ENCODE measurements at places on chromosomes 12 and 14.
A peak's percentile ranks its signal among the peaks of the same experiment; 100 is the strongest.

DNA sequence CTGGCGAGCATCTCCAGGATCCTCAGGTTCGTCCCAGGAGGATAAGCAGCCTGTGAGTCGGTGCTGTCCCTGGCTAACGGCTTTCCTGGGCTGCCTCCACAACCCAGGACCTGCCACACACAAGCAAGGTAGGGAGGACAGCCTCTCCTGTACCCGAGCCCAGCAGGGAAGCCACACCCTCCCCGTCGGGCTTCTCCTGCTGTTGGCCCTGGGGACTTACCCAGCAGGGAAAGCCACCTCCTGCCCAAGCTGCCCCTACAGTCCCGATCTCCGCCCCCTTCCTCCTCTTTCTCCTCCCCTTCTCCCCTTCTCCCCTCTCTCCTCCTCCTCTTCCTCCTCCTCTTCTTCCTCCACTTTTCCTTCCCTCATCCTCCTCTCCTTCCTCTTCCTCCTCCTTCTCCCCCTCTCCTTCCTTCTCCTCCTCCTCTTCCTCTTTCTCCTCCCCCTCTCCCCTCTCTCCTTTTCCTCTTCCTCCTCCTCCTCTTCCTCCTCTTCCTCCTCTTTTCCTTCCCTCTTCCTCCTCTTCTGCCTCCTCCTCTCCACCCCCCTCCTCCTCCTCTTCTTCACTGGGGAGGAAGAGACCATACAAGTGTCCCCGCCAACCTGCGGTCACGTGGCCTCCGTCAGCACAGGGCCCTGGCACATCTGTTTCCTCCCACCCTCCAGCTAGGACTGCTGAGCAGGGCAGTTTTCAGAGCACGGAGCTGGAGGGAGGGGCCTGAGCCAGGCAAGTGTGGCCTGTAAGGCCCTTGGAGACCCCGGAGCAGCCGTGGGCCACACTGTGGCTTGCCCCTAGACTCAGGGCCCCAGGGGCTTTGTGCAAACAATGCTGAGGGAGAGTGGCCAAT, 17.3 kb upstream of the RFLNA start:
- DNase-seq = no peak

DNA sequence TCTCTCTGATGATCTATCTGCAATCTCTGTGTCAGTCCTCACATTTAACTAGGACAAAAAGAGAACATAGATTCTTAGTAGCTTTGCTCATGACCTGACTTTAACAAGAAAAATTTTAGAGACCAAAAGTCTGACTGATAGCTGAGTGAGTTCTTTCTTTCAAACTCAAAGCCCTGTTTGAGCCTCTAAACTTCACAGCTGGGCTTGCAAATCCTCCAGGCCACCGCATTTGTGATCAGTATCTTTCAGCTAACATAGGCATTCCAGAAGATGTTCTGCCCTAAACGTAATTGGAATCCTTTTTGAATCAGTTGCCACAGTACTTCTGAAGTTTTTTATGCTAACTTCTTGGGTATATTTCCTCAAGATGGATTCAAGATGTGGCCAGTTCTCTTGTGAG, 459.0 kb downstream of the DPF3 start:
- no peak for DNase-seq

- peak; percentile 11 for DNase-seq
Observed at GRCh38 chr12:43675048-43675904, 83.3 kb downstream of the PUS7L start.

DNA sequence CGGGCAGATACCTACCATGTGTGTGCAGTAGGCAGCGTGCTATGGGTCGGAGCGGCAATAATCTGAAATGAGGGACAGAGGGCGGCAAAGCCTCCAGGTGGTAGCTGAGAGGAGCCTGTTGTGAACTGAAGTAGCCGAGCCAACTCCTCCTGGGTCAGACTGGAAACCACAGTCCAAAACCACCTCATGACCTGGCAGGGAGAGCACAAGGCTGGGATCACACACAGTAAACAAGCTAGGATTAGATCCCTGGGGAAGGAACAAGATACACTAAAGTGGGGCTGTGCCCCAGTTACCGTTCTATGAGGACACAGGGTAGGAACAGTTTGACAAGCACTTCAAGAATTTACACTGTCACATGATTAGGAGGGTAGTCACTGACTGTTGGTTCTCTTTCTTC, 49.0 kb downstream of the AREL1 start:
- no peak for DNase-seq

DNA sequence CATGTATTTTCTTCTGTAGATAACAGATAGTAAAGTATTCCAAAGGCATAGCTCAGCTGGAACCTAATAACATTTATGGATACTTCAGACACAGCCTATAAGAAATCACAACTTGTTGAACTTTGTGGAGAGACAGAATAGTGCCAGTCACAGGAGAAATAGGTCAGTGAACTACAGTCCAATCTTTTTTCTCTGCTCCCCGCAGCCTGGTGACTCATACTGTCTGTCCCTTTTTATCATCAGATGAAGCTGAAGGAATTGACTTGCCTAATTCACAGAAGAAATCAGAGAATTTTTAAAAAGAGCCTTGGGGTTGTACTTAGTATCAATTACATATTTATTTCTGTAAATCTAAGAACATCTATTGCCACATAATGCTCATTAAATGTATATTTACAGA, 222.3 kb downstream of the ALG10 start:
- DNase-seq = no peak

DNA sequence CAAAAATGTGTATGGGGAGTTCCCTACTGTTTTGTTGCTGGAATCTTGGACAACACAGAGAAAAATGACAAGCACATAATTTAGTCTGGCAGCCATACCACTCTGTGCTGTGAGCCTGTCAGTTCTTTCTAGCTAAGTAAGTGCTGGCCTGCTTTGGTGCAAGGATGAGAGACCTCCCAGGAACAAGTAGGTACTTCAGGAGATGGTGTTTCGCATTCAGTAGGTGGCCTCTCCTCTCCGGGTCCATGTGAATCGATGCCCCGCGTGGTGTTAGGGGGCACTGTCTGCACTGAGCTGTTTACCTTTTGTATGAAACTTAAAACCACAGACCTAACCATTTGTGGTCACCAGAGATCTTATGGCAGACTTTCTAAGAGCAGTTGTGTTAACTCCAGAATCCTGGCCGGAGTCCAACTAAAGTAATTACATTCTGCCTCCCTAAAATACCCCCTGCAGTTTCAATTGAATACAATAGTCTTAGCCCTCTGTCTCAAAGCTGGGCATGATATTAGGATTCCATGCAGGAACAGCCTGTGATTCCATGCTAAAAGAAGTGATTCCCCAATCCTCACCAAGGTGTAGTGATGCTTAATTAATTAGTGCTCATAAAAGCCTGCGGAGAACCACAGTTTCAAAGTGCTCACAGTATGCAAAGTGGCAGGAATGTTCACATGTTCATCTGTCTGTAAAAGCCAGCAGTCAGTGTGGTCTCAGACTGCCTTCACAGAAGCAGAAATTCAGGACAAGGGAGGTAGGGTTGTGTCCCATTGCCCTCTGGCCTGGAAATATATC, 64.2 kb downstream of the LLPH start:
- no peak for DNase-seq

GRCh38 chr14:85856430-85856829, 326.5 kb downstream of the FLRT2 start:
- DNase-seq = no peak

DNA sequence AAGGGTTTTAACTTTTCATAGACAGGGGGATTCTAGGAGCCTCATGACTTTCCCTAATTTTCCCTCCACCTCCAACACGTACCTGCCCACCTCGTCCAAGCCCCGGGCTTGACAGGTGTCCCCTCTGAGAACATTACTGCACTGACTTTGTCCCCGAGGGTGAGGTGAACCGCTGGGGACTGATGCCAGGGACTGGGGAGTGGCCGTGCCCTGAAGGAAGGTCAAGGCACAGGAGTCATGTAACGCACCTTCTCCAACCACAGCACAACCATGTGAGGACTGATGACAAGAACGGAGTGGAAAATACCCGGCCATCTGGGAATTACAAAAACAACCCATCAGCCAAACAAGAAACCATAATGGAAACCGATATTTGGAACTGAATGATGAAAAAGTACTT, 214.7 kb upstream of the C14orf180 start:
- DNase-seq = no peak

DNA sequence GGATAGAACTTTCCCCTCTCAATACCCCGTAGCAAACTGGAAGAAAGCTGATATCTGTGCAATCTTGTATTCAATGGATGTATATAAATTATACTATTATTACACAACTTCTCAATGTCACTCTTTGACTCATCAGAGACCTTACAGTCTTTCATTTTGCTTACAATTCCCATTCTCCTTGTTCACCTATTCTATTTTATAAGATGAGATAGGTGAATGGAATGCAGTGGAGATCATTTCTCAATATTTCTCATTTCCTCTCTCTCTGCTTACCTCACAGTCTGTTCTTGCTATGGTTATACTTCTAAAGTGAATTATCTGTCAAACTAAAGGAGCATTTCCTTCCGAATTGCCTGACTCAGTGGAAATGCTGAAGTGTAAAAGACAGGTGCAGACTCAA, 14.9 kb downstream of the FOXA1 start:
- DNase-seq = peak; percentile 7

DNA sequence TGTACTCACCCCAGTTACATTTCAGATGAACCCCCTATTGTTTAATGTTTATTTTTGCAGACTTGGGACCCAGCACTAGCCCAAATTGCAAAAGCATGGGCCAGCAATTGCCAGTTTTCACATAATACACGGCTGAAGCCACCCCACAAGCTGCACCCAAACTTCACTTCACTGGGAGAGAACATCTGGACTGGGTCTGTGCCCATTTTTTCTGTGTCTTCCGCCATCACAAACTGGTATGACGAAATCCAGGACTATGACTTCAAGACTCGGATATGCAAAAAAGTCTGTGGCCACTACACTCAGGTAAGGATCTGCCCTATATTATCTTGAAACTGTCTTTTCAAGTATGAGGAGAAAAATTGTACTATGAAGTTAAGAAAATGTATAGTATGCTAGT, 1.2 kb downstream of the GLIPR1 start:
- no peak for DNase-seq

GRCh38 chr12:69873429-69873828, 48.4 kb downstream of the MYRFL start:
- no peak for DNase-seq

- no peak for DNase-seq
Observed at GRCh38 chr12:13437541-13437940, 241.0 kb downstream of the EMP1 start.

DNA sequence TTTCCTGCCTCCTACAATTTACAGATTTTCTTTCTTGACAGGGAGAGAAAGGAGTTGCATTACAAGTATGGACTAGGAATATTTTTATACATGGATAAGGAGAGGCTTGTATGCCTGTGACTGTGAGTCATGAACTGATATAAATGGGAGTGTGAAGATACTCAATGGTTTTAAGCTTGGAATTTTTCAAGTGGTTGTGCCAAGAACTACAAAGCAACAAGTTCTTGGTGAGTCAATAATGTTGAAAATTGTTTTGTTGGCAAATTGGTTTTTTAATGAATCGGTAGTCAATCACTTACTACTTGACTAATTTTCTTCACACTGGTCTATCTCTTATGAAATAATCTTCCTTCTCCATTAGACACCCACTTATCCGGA, 58.9 kb upstream of the HMGA2 start:
- DNase-seq = peak; percentile 88

GRCh38 chr14:90536092-90536491, 139.3 kb downstream of the CALM1 start:
- DNase-seq = no peak

- no peak for DNase-seq
Observed at GRCh38 chr12:49987625-49988303, 15.0 kb downstream of the AQP6 start.
